ENCODE measurements at places on chromosomes 1 and 21. TPM values are rescaled to one million over a fixed set of nuclear protein-coding genes. Genes with fewer than 3 reads are reported as not detected.

TPTE gene
- not detected for total RNA-seq

BLACAT1 gene
- total RNA-seq: 6.8 TPM

SORT1 gene
- total RNA-seq: 52.3 TPM

TTF2 gene
- total RNA-seq: 28.3 TPM

IQGAP3 gene
- 17.6 TPM for total RNA-seq

CD244 gene
- total RNA-seq: 0.50 TPM

SYT2 gene
- total RNA-seq: 11.9 TPM

PRRX1 gene
- 142 TPM for total RNA-seq

NMNAT2 gene
- total RNA-seq: 8.2 TPM

C8B gene
- 0.76 TPM for total RNA-seq

WNT9A gene
- 3.0 TPM for total RNA-seq

PAPPA2 gene
- 0.87 TPM for total RNA-seq

TP73 gene
- total RNA-seq: 1.6 TPM

ARHGEF11 gene
- total RNA-seq: 43.7 TPM

Data from type B pancreatic cell (in vitro differentiated cells).